ENCODE measurements at places on chromosomes 12 and 14. TPM values are rescaled to one million over a fixed set of nuclear protein-coding genes. Genes with fewer than 3 reads are reported as not detected.

CACNA1C gene
- 0.05 TPM for total RNA-seq

PMCH gene
- not detected for total RNA-seq

CLEC1A gene
- total RNA-seq: not detected

DPPA3 gene
- not detected for total RNA-seq

AQP2 gene
- total RNA-seq: 0.30 TPM

GLI1 gene
- total RNA-seq: 0.50 TPM

CRIP1 gene
- 12.2 TPM for total RNA-seq

SMCO2 gene
- not detected for total RNA-seq

NCKAP5L gene
- total RNA-seq: 25.4 TPM

MYF6 gene
- 0.52 TPM for total RNA-seq

- no peak for DNase-seq
These were observed 35.5 kb downstream of the MYO1H start for GRCh38 chr12:109383240-109383639.

- no peak for DNase-seq
These were observed 27.1 kb downstream of the BMAL2 start for GRCh38 chr12:27359578-27360340.

GRCh38 chr14:102055181-102055901 lies 31.5 kb downstream of the HSP90AA1 start:
- peak; percentile 31 for DNase-seq

DNA sequence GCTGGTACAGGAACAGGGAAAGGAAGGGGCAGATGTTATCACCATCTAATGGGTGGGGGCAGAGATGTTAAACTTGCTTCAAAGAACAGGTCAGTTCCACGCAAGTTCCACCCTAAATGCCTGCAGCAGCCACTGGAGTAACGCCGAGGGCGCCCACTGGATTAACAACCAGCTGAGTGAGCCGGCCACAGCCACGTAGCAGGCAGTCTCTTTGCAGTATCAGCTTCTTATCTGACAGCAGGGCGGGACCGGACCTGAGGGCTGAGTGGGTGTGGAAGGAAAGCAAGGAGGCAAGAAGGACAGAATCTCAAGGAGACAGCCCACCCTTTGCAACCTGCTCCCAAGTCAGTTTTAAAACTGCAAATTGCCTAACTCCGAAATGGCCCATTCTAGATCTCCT lies 38.4 kb upstream of the FOXN3 start:
- DNase-seq: no peak

GRCh38 chr14:74835645-74836250 lies 40.2 kb downstream of the PROX2 start:
- no peak for DNase-seq

- peak; percentile 57 for DNase-seq
These were observed at the start of gene SUDS3 for GRCh38 chr12:118376089-118377020. SUDS3 (plus strand) TSS chr12:118376555; CDS start chr12:118376692, 137 bp downstream.

GRCh38 chr14:56666294-56666693 lies 86.7 kb downstream of the TMEM260 start:
- DNase-seq: no peak

DNA sequence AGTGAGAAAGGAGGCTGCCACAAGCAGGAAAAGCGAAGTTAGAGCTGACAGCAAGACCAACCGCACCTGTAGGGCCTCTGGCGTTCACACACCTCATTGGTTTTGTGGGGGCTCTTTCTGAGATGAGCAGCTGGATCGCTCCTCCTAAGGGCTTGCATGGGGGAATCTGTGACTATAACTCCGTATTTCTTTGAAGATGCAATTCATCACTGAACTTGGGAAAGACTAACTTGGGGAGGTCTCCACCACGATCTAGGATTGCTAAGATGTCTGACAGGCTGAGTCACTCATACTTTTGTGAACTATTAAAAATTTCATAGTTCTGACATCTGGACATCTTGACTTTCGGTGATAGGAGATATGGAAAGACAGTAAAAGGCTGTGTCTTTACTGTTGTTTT lies 173.6 kb downstream of the ETV6 start:
- peak; percentile 19 for DNase-seq

DNA sequence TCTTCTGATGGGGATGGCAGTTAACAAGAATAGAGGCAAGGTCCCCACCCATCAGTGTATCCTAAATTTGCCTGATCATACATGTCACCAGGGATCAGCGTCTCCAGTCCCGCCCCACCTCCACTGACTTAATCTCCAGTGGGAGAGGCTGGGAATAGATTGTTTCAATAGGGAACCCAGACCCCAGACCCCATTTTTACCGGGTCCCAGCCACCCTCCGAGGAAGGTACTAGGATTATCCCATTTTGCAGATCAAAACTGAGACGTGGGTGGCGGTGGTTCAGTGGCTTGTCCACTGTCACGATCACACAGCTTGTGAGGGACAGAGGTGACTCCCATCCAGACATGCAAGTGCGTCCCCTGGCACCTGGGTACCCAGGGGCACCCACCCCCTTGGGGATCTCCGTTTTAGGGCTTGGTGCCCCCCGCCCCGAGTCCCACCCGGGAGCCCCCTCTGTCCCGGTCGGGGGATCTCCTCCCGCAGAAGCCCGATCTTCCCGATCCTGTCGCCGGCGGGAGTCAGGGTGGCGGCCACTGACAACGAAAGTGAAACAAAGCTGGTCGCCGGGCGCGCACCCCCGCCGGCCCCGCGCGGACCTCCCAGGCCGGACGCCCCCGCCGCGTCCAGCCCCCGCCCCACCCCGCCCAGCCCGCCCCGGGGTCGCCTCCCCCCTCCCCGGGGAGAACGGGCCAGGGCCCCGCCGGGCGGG lies 523 bp downstream of the WSB2 start:
- DNase-seq: no peak

GRCh38 chr12:72560003-72560769 lies 288.0 kb downstream of the TRHDE start:
- no peak for DNase-seq

DNA sequence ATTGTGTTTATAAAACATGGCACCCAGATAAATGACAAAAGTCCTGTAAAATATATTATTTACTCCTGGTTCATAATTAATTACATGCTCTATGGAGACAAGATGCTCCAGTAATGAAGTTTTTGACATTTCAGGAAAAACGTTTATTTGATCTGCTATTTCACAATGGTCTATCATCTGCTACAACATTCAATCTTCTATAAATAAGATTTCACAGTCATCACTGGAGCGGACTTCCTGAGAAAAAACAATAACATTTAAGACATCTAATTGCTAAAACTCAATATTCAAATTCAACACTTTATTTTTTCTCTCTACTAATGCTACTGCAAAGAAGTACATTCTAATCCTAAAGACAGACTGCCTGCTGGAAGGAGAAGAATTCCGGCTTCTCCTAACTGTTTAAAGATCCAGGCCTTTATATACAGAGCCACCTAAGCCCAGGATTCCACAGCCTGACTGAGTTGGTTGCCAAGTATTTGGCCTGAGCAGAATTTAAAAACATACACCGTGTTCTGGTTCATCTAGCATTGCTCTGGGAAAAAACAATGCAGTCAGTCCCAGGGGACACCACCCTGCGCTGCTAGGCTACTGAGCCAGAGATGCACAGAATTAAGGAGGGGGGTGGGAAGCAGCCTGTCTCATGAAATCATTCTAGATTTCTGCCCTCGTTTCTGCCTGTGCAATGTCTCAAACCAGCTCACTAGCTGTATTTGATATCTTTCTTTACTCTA lies 58.0 kb downstream of the TMTC1 start:
- DNase-seq: peak; percentile 23

GRCh38 chr12:33330940-33331339 lies 108.7 kb downstream of the SYT10 start:
- DNase-seq: peak; percentile 9

- peak; percentile 80 for DNase-seq
These were observed 2.2 kb upstream of the ZFP36L1 start for GRCh38 chr14:68794851-68795596.

- no peak for DNase-seq
These were observed 29.8 kb downstream of the PROX2 start for GRCh38 chr14:74846168-74846567.

DNA sequence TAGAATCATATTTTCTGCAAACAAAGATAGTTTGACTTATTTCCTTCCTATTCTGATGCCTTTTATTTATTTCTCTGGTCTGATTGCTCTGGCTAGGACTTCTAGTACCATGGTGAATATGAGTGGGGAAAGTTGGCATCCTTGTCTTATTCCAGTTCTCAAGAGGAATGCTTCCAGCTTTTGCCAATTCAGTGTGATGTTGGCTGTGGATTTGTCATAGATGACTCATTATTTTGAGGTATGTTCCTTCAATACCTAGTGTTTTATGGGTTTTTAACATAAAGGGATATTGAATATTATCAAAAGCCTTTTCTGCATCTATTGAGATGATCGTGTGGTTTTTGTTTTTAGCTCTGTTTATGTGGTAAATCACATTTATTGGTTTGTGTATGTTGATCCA lies 139.4 kb upstream of the CNTN1 start:
- DNase-seq: no peak

DNA sequence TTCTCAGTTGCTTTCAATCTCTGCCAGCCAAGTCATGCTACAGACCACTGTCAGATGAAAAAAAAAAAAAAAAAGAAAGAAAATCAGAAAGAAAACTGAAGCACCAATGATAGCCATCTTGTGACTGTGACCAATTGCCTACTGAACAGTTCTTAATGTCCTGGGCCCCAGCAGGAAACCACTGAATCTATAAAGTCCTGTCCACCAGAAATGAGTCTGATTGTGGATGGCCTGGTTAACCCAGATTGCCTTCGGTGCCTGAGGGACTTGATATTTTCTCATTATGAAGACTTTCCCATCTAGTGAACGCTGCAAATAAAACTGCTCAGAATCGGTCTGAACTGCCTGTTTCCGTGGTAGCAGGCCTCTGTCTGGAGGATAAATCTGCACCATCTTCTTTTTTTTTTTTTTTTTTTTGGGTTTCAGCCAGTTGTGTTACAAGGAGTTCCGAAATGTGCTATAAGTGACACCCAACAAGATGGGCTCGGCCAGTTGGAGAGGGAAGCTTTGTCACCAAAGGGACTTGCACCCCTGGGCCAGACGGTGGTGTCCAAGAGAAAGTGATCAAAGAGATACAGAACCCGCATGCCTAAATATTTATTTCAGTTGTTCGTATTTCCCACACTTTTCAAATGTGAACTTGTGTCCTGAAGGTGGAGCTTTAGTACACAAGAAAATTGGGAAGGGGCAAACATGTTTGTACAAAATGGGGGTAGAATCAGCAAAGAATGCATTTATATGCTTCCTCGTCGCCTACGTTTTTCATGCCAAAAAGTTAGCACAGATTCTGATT lies 3.0 kb upstream of the PLXNC1 start:
- DNase-seq: no peak

GRCh38 chr12:57720606-57721595 lies 17.6 kb downstream of the AGAP2 start:
- no peak for DNase-seq
